ENCODE measurements at places on chromosomes 7 and 10.
A peak's percentile ranks its signal among the peaks of the same experiment; 100 is the strongest.

- DNase-seq = no peak
Observed at GRCh38 chr10:34297541-34298345, 517.4 kb downstream of the PARD3 start.

DNA sequence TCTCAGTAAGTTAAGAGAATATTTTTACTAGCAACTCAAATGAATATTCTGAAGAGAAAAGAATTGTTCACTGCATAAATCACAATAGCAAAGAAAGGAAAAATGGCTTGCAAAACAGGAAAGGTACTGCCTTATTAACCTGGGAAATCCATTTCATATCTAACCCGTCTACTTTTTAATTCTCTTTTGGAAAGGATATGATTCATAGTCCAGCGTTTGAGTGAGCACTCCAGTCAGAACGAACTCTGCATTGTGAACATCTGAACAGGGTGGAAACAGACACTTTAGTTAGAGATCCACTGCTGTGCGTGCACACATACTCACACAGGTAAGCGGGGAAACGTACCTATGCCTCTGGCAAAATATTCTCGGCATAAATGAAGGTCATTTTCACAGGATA lies 56.8 kb downstream of the PAXIP1 start:
- DNase-seq = no peak

- DNase-seq = no peak
Observed at GRCh38 chr7:31145339-31145738, 93.2 kb downstream of the ADCYAP1R1 start.

GRCh38 chr7:129875160-129875559 lies 77.6 kb downstream of the UBE2H start:
- no peak for DNase-seq

DNA sequence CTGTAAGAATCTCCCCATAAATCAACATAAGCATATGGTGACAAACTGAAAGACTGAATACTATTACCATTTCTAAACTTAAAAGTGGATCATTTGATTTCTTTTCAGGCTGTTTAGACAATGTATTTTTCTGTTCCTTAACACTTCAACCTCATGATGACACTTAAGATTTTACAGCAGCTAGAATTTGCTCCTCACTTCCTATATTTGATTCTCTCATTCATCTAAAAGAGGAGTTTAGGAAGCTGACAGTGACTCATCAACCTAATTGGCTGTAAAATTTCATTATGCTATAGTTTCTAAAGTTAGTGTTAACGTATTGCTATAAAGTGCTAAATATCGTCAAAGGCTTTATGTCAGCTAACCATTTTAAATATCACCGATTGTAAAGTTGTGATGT lies 478.7 kb downstream of the GRM8 start:
- DNase-seq = no peak

DNA sequence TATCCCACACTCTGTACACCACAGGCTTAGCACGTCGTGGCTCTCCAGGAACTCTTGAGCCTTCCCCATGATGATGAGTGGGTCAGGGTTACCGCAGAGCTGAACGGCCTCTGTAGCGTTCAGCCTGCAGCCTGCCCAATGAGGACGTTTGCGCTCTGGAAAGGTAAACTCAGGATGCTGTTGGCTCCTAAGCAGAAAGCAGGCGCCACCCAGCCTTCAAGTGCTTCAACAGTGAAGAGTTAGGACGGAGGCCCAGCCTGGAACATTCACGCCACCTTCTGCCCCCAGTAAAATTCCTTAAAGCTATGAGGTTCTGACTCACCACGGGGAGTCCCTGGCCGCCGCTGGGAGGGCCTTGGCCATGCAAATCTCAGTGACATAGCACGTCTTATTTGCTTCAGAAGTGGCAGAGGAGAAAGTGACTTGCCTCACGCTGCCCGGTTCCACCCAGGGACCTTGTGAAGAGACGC lies 161.5 kb upstream of the SH2B2 start:
- DNase-seq = peak; percentile 55

DNA sequence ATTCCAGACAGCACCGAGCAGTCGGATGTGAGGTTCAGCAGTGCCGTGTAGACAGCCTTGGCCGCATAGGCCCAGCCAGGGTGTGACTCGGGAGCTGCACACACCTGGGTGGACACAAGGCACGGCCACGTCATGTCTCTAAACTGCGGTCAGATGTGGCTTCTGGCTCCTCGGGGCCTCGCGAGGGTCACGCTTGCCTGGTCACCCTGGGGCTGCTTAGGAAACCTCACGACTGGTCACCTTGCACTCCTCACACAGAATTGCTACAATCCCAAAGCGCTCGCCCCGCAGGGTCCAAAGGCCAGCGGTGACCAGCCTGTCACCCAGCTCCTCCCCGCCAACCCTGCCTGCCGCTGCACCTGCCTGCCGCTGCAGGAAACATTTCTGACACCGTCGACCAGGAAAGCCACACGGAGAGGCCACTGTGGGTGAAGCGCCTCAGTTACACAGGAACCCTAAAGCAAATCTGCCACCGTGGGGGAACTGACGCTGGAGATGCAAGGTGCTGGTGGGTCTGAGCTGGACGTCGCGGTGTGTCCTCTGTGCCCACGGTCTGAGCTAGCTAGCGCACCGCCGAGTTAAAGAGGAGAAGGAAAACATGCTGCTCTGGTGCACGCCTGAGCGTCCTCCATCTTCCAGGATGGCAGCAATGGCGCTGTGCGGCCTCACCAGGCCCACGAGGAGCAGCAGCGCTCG lies 5.0 kb downstream of the GPER1 start:
- no peak for DNase-seq

- DNase-seq = no peak
Observed at GRCh38 chr10:70782086-70782745, 3.0 kb downstream of the TBATA start.

DNA sequence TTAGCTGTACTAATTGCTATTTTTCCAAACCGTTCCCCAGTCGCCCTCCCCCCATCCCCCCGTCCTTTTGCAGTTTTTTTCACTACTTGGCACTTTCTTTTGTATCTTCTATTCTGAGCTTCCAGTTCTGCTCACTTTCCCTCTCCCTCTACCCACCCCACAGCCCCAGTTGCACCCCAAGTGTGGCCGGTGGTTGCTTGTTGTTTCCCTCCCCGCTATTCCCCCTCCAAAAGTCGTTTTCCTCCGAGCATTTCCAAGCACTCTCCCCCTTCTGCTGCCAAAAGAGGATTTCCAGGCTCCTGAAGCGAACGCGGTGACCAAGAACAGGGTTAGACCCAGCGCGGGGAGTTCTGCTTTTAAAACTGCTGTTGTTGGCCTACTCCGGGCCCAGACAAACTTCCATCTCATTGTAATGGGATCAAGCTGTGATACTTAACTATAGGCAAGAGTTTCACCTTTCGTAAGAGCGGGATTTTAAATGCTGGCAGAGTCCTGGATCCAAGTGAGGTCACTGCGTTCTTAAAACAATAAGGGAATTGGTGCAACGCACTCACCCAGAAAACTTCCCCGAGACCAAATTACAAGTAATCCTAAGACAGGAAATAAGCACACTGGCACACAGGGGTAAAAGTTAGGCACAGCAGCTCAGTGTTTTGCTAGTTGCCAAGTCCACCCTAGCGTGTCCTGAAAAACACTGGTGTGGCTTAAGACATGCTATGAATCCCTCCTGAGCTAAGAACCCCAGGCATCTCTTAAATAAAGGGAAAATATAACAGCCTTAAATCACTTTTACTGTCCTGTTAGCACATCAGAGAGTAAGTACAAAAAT lies 1.5 kb upstream of the RGS10 start:
- DNase-seq = no peak

All from AG04449 (cell line).